ENCODE measurements at places on chromosomes 2 and 18.

GRCh38 chr2:143771939-143772338 lies 642.7 kb downstream of the ARHGAP15 start:
- no peak for DNase-seq

DNA sequence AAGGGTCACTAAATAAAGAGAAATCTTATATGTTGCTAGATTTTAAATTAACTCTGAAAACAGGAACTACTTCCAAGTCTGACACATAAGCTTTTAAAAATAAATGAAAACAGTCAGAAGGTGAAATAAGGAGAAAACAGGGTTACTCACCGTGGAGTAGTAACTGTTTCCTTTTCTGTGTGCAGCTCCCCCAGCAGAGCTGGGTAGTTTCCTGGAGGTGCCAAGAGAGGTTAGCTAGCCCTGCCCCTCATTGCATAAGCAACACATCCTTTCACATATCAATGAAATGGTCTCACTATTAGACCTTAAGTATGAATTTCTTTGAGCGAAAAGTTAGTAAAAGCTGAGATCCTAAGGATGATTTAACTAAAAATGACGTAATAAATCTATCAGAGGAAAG lies 54.0 kb upstream of the GPR75 start:
- DNase-seq, result peak; percentile 2

GRCh38 chr2:42933824-42934254 lies 141.5 kb upstream of the HAAO start:
- DNase-seq, result no peak

GRCh38 chr2:27016801-27017325 lies 15.9 kb upstream of the TMEM214 start:
- peak; percentile 63 for DNase-seq

- no peak for DNase-seq
Measured at GRCh38 chr2:138536740-138537139, 35.2 kb downstream of the SPOPL start.

DNA sequence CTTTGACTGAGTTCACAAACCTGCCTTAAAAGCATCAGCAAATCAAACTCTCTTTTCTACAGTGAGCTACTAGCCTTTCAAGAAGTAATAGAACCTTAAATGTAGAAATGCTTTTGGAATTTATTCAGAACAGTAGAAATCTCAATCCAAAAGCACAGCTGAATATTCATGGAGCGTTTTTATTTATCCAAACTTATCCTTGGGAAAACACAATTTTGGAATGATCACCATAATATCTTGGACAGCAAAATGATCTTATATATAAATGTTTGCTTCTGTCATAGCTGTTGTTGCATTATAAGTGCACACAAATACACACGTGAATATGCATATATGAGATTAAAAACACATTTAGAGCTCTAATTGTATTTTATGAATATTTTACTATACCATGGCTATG lies 747.3 kb upstream of the PIK3C3 start:
- DNase-seq, result no peak

GRCh38 chr2:14517731-14518130 lies 114.8 kb upstream of the LRATD1 start:
- no peak for DNase-seq

DNA sequence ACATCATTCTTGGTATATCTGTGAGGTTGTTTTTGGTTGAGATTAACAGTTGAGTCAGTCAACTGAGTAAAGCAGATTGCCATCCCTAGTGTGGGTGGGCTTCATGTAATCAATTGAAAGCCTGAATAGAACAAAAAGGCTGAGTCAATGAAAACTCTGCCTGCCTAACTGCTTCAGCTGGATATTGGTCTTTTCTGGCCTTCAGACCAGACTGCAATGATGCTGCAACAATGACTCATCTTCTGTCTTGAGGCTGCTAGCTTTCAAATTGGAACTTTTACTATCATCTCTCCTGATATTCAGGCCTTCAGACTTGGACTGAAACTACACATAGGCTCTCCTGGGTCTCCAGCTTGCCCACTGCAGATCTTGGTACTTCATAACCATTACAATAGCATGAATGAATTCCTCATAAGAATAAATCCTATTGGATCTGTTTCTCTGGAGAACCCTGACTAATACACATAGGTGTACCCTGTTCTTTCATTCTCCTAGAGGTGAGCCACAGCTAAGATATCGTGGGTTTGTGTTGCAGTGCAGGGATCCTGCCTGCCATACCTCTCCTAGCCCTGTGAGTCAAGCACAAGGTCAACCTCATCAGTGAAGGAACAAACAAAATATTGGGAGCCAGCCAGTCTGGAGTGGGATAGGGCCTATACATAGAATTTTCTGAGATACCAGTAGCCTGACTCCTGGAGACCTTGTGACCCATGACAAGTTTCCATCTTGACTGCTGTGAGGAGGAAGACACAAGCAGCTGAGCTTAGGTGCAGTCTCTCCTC lies 473.8 kb downstream of the DCC start:
- no peak for DNase-seq

DNA sequence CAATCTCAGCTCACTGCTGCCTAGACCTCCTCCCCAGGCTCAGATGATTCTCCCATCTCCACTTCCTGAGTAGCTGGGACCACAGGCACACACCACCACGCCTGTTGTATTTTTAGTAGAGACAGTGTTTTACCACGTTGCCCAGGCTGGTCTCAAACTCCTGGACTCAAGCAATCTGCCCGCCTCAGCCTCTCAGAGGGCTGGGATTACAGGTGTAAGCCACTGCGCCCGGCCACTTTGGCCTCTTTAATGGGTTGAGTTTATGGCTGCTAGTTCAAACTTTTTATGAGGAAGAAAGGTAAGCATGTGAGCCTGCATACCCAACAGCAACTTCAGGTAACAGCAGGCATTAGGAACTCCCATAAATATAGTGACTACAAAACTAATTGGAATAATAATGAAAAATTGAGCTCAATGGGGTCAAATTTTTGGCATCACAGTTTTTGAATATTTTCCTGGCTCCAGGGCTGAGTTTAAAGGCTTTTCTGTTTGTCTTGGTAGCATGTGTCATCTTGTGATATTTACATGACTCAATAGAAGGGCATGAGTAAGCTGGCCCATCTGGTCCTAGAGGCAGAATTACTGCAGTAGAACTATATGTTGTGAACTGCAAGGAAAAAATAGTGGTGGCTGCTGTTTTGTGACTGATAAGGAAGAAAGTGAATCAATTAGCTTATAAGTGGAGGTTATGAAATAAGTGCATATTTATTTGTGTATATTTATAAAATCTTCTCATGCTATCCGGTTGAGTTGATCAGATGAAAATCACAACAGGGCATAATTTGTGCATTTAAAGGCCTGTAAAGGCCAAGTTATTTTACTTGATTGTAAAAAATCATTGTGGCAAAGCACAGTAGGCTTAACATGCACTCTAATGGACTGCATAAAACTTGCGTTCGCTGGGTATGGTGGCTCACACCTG lies 24.8 kb downstream of the GALM start:
- no peak for DNase-seq

DNA sequence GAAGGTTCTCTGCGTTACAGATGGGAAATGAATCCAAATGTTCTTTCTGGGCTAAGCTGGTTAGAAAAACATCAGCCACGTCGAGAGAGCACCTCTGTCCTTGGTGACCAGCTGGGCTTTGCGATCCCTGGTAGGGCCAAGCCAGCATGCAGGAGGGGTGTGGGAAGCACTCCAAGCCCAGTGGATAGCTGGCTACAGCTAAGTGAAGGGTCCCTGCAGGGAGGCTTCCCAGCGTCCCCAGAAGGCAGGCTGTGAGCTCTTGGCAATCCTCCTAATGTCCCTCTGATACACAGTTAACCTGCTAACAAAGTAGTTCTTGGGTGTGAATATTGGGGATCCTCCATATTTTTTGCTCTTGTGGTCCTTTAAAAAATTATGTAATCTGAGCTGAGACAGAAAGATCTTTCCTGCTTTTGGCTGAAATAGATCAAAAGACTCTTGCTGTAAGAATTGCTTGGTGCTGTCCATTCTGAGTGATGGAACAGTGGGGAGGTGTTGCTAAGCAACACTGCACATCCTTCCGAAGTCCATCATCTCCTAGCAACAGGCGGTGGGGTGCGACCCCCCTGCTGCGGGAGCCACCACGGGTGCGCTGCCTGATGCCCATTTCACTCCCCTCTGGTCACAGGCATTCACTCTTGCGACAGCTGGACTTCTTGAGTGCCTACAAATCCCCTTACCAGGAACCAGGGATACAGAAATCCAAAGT lies 88.5 kb upstream of the UXS1 start:
- no peak for DNase-seq

Data from germinal center (tissue), 1 donor.